ENCODE measurements at places on chromosomes 6 and 20.

GRCh38 chr6:98797217-98797994, 37.0 kb upstream of the POU3F2 start:
- DNase-seq, result peak; percentile 45

GRCh38 chr6:5813625-5814027, 193.1 kb downstream of the NRN1 start:
- no peak for DNase-seq

DNA sequence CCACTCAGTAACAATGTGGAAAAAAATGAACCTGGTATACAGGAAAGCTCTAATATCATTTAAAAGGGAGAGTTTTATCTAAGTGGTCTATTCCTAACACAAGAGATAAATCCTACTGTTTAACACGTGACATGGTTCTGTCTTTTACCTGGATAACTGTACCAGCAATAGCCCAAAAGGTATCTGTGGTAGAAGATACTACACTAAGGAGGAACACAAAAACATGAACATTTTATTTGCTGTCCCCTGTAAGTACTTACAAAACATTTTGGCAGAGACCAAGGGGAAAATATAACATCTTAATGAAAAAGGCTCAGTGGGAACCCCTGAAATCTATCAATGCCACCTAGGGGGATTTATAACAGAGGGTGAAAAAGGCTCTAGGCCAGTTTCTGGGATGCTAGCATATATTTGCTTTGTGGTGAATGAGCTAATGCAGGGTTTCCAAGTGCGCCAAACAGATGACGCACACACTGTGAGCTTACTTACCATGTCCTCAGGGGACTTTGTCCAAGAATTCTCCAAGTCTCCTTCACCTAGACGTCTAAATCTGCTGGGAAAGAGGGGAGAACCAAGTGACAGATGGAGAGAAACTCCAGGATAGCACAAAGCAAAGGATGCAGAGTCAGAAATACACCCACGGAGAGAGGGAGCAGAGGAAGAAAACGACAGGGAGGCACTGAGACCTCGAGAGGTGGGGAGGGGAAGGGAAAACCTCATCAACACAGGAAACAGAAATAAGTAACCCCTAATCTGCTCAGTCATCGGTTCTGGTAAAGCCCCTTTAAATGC, 147.9 kb upstream of the PRND start:
- DNase-seq, result peak; percentile 100

GRCh38 chr6:166486536-166486880, 100.0 kb downstream of the RAMACL start:
- no peak for DNase-seq

GRCh38 chr6:71254323-71254722, 34.3 kb upstream of the OGFRL1 start:
- DNase-seq, result no peak

GRCh38 chr6:114339706-114340105, 3.1 kb downstream of the HS3ST5 start:
- no peak for DNase-seq

DNA sequence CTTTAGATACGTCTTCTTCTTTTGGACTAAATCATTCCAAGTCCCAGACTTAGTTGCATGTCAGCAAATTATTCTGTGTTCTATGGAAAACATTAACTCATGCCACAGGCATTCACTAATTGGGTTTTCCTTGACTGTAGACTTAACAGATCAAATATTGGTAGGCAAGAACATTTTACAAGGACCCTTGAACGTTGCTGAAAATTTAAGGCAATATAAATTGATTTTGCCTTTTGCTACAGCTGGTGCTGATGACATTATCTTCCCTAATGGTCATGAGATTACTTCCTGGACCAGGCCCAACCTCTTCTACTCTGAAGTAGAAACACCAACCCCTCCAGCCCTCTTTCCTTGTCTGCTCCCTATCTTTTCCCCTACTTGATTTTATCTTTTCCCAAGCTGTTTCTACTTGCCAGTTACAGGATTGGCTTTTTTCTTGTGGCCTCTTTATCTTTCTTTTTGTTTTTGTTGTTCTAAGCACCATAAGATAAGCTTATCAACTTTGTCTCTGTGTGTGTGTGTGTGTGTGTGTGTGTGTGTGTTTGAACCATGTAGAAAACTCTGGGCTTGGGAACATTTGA, 514.0 kb upstream of the SOX4 start:
- peak; percentile 62 for DNase-seq

DNA sequence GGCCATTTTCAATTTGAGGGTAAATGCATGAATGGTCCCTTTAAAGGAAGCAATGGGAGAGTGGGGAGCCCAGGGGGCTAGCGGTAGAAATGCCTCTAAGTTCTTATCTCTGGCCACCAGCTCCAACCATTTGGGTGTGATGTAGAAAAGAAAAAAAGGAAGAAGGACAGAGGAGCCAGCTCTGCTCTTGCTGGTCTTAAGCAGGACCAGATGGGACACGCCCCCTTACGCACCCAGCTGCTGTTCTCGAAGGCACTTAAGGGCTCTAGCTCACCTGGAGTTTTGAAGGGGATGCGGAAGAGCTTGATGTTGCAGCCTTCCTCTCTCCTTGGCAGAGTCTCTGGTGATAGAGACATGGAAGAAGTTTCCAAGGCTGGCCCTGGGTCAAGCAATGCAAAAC, 59.5 kb upstream of the RNF144B start:
- no peak for DNase-seq

DNA sequence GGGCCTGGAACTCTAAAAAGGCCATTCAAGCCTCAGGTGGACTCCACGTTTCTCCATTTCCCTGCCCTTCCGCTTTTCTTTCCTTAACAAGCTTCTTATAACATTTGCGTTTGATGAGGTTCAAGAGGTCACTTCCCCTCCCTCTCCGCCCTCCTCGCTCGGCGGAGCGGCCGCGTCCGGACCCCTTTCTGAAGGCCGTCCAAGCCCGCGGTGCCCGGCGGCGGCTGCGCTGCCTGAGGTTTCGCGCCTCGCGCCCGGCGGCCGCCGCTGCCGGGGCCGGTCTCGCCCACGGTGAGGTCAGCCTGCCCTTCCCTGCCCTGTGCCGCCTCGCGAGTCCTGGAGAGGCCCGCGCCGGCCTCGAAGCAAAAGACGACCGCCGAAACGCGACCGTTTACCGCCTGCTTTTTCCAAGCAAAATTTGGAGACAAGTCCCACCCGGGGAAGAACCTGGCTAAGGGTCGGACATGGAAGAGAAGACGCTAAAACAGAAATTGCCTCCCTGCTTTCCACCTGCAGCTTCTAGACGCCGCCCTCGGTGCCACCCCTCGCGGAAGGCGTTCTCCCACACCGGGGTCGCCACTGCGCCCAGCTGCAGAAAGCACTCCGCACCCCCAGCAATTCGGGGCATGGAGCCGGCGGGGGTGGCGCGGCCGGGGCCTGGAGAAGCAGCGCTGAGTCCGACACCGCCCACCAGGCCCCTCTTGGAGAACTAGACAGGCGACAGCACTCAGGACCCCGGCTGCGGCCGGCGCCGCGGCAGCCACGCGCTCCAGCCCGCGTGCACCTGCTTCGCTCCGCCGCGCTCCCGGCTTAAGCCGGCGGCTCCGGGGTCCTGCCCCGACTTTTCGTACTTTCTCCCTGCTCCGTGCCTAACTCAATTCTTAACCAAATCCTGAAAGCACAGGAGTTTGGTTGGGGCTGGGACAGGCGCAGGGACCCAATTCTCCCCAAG, 11.0 kb upstream of the FOXF2 start:
- no peak for DNase-seq

GRCh38 chr6:11712760-11713159, 65.8 kb downstream of the ADTRP start:
- DNase-seq, result peak; percentile 49

- DNase-seq, result no peak
Measured at GRCh38 chr6:141349710-141350109, 783.0 kb upstream of the GJE1 start.

DNA sequence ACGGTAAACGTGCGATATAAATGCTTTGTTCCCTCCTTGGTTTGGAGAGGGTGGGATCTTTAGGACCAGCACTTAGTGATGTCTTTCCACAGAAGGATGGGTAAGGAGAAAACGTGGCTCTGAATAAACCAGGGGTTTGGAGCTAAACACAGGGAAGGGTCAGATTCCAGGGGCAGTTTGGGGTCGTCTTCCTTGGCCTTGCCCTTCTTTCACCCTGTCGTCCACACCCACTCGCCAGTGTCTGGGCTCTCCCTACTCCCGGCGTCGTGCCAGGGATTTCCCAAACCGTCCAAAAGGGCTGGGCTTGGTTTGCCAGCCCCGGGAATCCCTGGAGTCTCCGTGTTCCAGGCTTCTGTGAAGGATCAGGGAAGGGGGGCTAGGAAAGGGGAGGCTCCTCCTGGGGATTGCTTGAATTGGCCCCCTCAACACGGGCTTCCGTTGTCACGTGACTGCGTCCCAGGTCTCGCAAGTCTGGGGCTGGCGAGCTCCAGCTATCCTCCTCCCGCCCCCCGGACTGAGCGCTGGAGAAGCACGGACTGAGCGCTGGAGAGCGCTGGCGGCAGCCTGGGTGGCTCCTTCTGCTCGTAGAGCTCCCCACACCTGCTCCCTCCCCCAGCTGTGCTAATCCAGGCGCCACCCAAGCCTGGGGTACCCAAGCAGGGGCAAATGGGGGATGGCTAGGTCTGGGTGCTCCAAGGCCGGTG, 9.4 kb upstream of the ARMC12 start:
- peak; percentile 71 for DNase-seq

- peak; percentile 17 for DNase-seq
Measured at GRCh38 chr6:12923644-12924235, 207.2 kb downstream of the PHACTR1 start.

DNA sequence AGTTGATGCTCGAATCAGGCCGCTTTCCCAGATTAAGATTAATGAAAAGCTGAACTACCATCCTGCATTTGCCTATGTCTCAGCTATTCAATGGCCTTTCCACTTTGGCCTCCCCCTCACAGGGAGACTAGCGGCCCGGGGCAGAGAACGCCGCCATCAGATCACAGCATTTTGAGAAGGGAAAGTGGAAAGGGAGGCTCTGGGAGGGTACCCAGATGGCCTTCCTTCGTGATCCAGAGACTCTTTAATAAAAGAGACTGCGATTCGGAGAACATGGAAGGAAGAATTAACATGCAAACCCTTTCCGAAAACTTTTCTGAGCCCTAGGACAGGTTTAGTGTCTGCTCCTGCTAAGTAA, 533 bp downstream of the MRPS18A start:
- DNase-seq, result no peak

- DNase-seq, result peak; percentile 99
Measured at GRCh38 chr6:158488065-158488464, 71.8 kb upstream of the TMEM181 start.

DNA sequence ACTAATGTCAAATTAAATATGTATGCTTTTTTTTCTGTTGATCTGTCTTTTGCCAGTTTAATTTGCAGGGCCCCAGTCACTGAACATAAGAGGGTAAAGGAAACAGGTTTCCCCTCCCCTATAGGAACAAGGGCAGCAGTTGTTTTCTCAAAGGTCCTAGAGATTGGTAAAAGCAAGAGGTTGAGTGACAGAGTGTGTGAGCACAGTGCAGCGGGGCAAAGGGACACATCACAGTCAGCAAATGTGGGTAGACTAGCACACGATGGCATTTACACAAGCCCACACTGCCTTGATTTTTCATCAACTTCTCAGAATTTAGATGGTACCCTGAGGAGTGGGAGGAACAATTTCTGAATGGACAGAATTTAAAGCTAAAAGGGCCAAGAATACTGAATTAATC, 138.7 kb upstream of the MYLIP start:
- no peak for DNase-seq

GRCh38 chr20:37562695-37563480, 35.2 kb upstream of the BLCAP start:
- DNase-seq, result no peak

- DNase-seq, result no peak
Measured at GRCh38 chr6:41228096-41228495, at the start of gene TREML4. Gene TREML4, plus strand, starts transcription at chr6:41228349. Its CDS starts 79 bp downstream, at chr6:41228428.

GRCh38 chr6:33069021-33069738, 4.3 kb downstream of the HLA-DPA1 start:
- DNase-seq, result no peak

- DNase-seq, result no peak
Measured at GRCh38 chr6:73248192-73248903, 14.6 kb downstream of the KHDC1 start.

- no peak for DNase-seq
Measured at GRCh38 chr6:18439581-18439980, 52.4 kb downstream of the RNF144B start.

DNA sequence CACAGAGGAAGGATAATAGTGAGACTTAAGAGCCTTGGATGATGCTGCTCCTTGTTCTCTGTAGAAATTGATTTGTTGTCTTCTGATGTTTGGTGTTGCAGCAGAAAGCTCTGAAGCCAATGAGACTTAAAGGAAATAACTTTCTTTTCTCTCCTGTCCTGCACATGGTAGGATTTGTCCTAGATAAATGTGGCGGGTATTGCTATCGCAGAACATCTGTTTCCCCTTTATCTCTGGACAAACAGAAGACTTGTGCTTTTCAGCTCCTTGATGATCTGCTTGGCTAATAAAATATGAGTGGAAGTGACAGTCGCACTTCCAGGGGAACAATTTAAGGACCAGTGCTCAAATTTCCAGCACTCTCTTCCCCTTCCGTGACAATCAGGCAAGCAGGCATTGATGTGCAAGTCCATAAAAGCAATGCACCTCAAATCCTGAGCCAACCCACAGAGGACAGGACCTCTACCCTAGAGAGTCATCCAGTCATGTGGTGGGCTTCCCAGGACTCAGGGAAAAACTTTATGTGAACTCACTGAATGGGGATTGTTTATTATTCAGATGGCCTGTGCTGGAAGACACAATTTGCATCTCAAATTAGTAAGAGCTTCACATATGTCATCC, 9.9 kb upstream of the NCR2 start:
- no peak for DNase-seq

GRCh38 chr6:125722886-125723285, 26.5 kb upstream of the HEY2 start:
- no peak for DNase-seq

GRCh38 chr6:92469186-92469828, 950.1 kb downstream of the EPHA7 start:
- DNase-seq, result no peak

DNA sequence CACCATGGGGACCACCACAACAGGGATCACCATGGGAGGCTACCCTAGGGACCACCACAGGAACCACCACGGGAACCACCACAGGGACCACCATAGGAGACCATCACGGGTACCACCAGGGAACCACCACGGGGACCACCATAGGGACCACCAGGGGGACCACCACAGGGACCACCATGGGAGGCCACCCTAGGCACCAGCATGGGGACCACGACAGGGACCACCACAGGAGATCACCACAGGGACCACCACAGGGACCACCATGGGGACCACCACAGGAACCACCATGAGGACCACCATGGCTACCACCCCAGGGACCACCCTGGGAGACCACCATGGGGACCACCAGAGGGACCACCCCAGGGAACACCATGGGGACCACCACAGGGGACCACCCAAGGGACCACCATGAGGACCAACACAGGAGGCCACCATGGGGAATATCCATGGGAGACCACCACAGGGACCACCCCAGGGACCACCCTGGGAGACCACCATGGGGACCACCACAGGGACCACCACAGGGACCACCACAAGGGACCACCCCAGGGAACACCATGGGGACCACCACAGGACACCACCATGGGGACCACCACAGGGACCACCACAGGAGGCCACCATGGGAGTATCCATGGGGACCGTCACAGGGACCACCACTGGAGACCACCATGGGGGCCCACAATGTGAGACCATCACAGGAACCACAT, 67.6 kb upstream of the MPC1 start:
- DNase-seq, result no peak

Measured in M059J (cell line).